H7 (cell line): ENCODE measurements at places on chromosomes 6 and 20. TPM values are rescaled to one million over a fixed set of nuclear protein-coding genes. Genes with fewer than 3 reads are reported as not detected.
A peak's percentile ranks its signal among the peaks of the same experiment; 100 is the strongest.

DNA sequence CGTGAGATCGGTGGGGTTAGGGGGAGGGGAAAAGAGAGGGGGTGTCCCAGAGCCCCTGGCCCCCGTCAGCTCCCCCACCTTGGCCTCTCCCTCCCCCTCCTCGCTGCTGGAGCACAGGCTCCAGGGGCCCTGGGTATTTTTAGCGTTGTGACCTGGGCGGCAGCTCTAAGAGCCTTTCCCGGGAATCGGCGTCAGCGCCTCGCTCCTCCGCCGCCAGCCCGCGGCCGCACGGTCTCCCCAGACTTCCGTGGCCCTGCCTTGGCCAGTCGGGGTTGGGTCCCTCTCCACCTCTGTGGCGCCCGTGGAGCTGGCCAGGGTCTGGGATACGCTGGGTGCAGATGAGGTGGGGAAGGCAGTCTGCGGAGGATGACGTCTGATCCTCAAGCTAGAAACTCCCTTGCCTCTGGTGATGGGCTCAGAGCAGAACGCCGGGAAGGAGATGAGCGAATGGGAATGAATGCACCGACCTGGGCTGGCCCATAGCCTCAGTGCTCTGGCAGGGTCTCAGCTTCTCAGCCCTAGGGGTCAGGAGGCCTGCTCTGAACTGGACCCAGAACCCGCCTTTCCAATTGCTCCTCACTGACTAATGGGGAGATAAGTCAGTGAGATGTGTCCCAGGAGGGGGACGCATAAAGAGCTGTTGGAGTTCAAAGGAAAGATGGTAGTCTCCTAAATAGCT, 883 bp upstream of the DBNDD2 start:
- peak; percentile 75 for DNase-seq

- DNase-seq = no peak
These were observed 266.6 kb upstream of the BTBD3 start for GRCh38 chr20:11651138-11651537.

- no peak for DNase-seq
These were observed 8.8 kb downstream of the C20orf202 start for GRCh38 chr20:1212023-1212422.

DNA sequence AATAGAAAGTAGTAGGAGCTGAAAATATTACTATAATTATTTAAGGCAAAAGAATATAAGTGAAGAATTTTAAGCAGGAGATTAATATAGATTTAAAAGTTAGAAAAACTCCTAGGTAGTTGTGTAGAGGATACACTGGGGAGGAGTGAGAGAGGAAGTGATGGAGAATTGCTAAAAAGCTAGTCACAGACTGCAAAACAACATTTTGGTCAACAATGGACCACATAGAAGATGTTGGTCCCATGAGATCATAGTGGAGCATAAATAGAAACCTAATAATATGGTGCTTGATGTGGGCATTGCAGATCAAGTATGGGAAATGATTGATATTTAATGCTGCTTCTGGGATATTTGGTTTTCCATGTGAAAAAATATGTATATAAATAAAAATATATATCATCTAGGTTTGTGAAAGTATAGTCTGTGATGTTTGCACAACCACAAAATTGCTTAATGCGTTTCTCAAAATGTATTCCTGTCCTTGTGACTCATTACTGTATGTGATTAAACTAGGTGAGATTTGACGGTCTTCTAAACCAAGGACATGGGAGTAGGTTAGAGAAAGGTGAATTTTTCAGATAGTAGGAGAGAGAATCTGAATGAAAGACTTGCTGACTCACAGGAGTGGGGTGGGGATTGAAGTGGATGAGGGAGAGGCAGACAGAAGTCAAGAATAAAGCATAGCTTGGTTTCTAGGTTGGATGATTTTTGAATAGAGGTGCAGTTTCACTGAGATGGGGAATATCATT, 174.0 kb downstream of the BCKDHB start:
- no peak for DNase-seq

ANGPT4 gene
- 0.11 and 0.31 TPM in 2 replicates for total RNA-seq

CCN2 gene
- 5.8 and 8.3 TPM in 2 replicates for total RNA-seq

OLIG3 gene
- total RNA-seq = 0.07 and 0.28 TPM in 2 replicates
